ENCODE measurements at places on chromosomes 6 and 20. TPM values are rescaled to one million over a fixed set of nuclear protein-coding genes. Genes with fewer than 3 reads are reported as not detected.

The GPR6 gene
- polyA plus RNA-seq, result not detected

The OR12D3 gene
- polyA plus RNA-seq, result not detected

The SPDEF gene
- polyA plus RNA-seq, result not detected

The LKAAEAR1 gene
- 0.83 TPM for polyA plus RNA-seq

The TAP2 gene
- 26.8 TPM for polyA plus RNA-seq

The PSMF1 gene
- 163 TPM for polyA plus RNA-seq

Data from IgD-negative memory B cell (primary cell).